GM12878 (cell line): ENCODE measurements at places on chromosomes 2 and 18. TPM values are rescaled to one million over a fixed set of nuclear protein-coding genes. Genes with fewer than 3 reads are reported as not detected.

- no peak for DNase-seq
Measured at GRCh38 chr2:38125842-38126241, 49.9 kb upstream of the CYP1B1 start.

- no peak for DNase-seq
Measured at GRCh38 chr2:224009605-224010315, 29.3 kb downstream of the SERPINE2 start.

- no peak for DNase-seq
Measured at GRCh38 chr18:14969500-14969899, 221.5 kb downstream of the ANKRD30B start.

DNA sequence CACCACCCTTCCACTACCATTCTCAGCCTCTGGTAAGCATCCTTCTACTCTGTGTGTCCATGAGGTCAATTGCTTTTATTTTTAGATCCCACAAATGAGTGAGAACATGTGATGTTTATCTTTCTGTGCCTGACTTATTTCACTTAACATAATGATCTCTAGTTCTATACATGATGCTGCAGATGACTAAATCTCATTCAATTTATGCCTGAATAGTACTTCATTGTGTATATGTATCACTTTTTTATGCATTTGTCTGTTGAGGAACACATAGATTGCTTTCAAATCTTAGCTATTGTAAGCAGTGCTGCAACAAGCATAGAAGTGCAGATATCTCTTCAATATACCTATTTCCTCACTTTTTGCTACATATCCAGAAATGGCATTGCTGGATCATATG is 733.3 kb downstream of the SUCLG1 start:
- DNase-seq, result no peak

DNA sequence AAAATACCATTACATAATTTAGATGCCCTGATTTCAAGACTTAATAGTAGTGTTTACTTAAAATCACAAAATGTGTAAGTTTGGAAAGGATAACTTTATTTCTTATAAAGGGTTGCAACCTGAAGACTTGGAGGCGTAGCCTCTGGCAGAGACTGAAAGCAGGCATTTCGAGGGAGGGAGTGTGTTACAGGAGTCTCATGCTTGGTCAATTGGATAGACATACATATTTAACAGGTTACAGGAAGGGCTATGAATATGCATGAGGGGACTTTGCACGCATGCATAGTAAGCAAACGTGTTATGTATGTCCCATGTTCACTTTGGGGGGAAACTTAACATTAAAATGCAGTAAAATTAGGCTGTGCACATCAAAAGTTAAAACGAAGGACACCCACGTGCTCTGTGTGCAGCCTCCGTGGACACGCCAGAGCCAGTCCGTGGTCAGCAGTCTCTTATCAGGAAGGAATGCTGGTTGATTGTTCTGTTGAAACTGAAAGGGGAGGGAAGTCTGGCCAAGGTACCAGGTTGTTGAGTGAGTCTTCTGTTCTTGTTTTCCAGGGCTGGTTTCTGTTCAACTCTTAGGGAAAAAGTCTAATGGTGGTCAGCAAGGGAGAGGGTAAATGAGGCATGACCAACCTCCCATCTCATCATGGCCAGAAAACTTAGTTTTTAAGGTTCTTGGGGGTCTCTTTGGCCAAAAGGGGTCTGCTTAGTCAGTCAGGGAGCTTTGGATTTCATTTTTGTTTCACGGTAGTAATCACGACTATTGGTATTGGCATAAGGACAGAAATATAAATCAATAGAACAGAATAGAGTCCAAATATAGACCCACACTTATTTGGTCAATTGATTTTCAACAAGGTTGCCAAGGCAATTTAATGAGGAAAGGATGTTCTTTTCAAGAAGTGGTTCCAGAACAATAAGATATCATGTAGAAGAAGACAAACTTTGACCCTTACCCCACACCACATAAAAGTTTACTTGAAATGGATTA is 121.9 kb downstream of the MCFD2 start:
- no peak for DNase-seq

- no peak for DNase-seq
Measured at GRCh38 chr2:177575358-177575757, 182.8 kb downstream of the AGPS start.

DNA sequence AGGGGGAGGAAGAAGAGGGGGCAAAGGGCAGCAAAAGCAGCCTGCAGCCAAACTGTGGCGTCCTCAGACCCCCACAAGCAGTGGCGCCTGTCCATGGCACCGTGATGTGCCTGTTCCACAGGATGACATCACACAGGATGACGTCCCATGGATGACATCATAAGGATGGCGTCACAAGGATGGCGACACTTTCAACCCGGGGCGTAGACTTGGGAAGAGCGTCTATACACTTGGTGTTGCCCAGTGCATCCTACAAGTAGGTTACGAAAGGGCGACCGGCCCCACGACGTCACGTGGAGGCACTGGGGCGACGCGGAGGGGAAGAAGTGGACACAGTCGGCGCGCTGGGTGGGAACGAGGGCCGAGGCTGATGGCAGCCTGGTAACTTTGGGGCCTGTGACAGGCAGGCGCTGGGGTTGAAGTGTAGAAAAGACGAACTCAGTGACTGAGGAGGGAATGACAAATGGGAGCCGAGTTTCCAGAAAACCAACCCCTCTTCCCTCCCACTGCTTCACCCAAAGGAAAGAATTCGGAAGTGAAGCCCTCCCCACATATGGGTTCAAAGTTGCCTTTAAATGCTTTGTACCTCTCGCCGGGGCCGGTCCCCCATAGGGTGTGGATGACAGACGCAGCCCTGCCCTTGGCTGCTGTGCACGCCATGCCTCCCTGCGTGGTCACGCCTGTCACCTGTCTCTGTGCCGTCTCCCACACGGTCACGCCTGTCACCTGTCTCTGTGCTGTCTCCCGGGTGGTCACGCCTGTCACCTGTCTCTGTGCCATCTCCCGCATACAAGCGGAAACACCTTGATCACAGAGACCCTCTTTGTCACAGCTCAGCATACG is 13.4 kb upstream of the KCNG2 start:
- DNase-seq, result no peak

DNA sequence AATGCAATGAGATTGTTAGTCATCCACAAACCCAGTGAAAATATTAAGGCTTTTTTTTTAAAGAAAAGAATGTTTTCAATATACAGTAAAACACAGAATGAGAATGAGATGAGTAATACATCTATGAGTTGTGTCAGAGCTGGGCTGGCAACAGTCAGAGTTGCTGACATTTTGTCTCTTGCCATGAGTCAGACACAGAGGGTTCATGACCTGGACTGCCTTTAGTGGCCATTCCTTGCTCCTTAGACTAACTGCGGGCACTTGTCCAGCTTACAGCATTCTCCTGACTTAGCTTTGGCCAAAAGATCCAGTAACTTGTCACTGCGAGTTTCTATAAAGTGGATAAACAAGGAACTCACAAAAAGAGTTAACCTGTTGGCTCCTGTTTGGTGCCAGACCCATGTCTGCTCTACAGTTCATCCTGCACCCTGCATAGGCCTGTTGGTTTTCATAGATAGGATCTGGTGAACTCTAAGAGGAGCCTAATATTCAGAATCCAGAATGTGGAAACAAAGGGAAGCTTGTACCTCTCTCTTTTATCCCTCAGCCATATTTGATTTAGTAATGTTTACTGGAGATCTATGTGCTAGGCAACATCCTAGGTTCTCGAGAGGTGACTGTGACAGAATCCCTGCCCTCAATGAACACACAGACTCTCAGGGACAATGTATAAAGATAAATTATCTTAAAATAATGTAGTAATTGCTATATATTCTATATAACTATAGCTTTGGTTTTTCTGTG is 391.5 kb upstream of the VWC2L start:
- no peak for DNase-seq

DNA sequence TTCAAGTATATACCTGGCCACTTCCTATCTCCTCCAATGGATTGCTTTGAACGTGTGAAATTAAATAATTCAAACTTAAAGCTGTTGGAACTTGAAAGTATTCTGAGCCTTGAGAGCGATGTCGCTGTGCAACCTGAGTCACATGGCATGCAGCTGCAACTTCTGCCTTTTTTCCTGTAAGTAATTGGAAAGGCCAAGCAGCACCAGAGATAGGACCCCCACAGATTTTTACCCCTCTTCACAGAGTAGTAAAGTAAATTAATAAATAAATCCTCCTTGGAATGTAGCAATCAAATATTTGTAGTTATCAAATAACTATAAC is 3.2 kb upstream of the RNF149 start:
- DNase-seq, result no peak

Gene CELF4
- not detected in 2 replicates for polyA plus RNA-seq

Gene MAP3K20
- 3.7 and 5.6 TPM in 2 replicates for polyA plus RNA-seq

Gene SP140
- 85.5 and 87.5 TPM in 2 replicates for polyA plus RNA-seq

Gene OTOS
- not detected in 2 replicates for polyA plus RNA-seq

Gene GAL3ST2
- 0.09 and 0.15 TPM in 2 replicates for polyA plus RNA-seq

Gene CAPN14
- 0.36 and 0.72 TPM in 2 replicates for polyA plus RNA-seq

Gene KCNJ3
- polyA plus RNA-seq, result 0.09 TPM in 1 of 2 replicates, not detected in the other
